Epithelial cell of alveolus of lung (primary cell): ENCODE measurements at places on chromosomes 13 and 19. TPM values are rescaled to one million over a fixed set of nuclear protein-coding genes. Genes with fewer than 3 reads are reported as not detected.

MRPL34 gene
- total RNA-seq: 48.2 and 57.6 TPM in 2 replicates

CCDC169 gene
- 0.91 and 2.8 TPM in 2 replicates for total RNA-seq

RNF225 gene
- 2.0 TPM in 1 of 2 replicates, not detected in the other for total RNA-seq

IGFL4 gene
- total RNA-seq: not detected in 2 replicates

TTC9B gene
- 0.08 TPM in 1 of 2 replicates, not detected in the other for total RNA-seq

ATP12A gene
- total RNA-seq: not detected in 2 replicates

CGB7 gene
- 0.40 and 2.7 TPM in 2 replicates for total RNA-seq

KLK1 gene
- not detected in 2 replicates for total RNA-seq

SMIM44 gene
- not detected in 2 replicates for total RNA-seq

SIGLEC12 gene
- total RNA-seq: not detected in 2 replicates

RASGRP4 gene
- not detected in 2 replicates for total RNA-seq

OR7C1 gene
- not detected in 2 replicates for total RNA-seq

FCGBP gene
- total RNA-seq: under 0.01 TPM in 1 of 2 replicates, not detected in the other

TIMM50 gene
- total RNA-seq: 51.4 and 81.6 TPM in 2 replicates

IGFL2 gene
- not detected in 2 replicates for total RNA-seq
